ENCODE measurements at places on chromosomes 4 and X.

DNA sequence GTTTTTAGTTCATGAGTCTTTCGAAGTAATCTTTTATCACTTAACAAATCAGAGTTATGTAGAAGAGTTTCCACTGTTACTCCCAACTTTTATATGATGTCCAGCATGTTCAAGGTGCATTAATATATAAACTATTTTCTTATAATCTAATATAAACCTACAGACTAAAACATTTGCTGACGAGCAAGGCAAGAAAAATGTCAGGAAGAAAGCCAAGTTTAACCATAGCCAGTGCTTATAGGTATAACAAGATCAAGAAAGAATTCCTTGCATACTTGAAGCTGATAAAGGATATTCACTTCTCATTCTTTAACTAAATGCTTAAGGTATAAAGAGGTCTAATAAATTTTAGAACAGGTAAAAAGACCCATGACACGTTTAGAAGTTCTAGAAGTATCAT is 167.7 kb downstream of the NPNT start:
- no peak for DNase-seq

GRCh38 chrX:42824541-42824940 is 46.6 kb upstream of the PPP1R2C start:
- no peak for DNase-seq

DNA sequence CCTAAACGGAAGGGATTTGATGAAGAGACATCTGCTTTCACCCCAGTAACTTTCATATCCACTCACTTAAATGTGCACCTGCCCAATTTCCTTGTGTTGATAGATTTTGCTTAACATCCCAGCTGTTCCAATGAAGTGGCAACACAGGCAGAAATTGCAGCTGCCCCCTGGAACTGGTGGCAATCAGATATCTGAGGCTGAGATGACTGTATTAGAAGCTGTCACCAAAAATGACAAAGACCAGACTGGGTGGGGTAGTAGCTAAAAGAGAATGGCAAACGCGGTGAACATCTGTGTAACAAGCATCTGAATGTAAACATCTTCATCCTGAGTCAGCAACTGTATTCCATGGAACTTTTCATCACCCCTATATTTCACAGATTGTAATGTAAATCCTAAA is 17.1 kb downstream of the GABRA2 start:
- DNase-seq: no peak

DNA sequence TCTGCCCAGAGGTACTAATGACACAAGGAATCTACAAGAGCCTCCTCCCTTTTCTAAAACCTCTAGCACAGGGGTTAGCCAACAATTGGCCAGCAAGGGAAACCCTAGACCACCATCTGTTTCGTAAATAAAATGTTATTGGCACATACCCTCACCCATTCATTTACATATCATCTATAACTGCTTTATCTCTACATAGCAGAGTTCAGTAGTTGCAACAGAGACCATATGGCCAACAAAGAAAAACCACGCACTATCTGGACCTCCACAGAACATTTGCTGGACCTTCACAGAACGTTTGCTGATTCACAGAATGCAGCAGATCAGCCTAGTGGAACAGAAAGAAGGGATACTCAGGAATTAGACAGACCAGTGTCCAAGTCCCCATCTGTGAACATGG is 9.4 kb downstream of the SLC2A9 start:
- no peak for DNase-seq

- DNase-seq: no peak
These were observed 62.9 kb upstream of the TXK start for GRCh38 chr4:48196758-48197504.

GRCh38 chr4:69057620-69058409 is 38.5 kb upstream of the UGT2B7 start:
- no peak for DNase-seq

GRCh38 chr4:1080961-1081688 is 32.2 kb downstream of the RNF212 start:
- no peak for DNase-seq

DNA sequence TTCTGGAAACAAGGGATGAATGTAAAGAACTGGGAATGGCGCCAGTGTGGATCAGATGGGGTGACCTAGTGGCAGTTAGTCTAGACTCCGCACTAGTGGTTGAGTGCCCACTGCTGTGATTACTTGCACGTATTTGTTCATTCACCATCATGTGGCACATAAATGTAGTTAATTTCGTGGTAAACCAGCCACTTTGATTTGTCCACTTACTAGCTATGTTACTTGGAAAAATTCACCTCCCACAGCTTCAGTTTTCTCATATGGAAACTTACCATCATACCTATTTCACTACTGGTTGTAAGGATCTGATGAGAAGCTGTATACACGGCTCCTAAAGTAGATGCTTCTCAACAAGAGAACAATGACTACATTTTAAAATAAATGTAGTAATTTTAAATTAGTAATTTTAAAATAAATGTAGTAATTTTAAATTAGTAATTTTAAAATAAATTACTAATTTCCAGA is 394 bp upstream of the DYNLT3 start:
- DNase-seq: no peak

DNA sequence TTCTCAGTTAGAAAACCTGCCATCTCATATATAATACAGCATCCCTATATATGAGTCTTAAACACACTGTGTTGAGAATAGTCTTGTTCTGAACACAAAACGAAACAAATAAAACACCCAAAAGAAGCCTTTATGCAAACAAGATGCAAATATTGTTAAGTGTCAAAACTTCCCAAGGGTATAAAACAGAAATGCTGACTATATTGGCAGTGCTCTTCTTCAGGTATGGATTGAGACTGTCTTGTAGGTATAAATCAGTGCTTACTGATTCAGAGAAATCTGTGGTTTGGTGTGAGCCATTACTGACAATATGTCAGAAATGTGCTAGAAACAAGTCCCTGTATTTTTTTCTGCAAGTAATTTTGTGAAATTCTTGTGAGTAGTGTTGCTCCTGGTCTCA is 82.8 kb upstream of the CTSO start:
- DNase-seq: no peak

DNA sequence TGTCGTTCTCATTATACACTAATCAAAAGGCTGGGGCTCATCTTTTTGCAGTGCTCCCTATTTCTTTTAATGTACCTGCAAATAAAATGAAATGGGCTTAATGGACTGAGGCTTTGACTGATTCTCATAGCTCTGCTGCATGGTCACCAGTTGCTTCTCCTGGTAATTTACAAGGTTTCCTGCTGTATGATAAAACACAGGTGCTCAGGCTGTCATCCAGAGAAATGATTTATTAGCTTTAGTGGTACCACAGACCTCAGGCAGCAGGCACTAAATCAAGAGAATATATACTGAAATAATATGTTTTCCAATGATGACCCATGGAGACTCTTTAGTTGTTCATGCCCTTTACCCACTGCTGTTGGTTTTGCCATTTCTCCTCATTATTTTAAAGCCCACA is 137.7 kb downstream of the C4orf33 start:
- no peak for DNase-seq

DNA sequence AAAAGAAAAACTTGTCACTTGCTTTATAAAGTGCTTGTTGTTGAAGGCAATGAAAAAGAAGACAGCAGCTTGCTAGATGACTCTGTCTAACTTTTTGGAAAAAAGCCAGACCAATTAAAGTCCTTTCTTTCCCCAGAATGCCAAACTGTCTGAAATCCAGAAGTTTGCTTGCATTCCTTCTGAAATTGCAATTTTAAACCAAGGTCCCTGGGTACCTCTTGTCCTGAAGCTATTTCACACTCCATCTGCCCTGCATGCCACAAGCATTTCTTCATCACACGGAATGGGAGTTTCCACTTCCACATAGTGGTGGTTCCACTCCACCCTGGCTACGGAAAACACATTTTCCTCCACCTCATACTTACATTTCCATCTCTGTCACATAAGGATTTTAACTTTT is 101.0 kb downstream of the PAPSS1 start:
- peak; percentile 83 for DNase-seq

- no peak for DNase-seq
These were observed 117.9 kb upstream of the FAM9B start for GRCh38 chrX:9151772-9152307.

- peak; percentile 45 for DNase-seq
These were observed 55.6 kb upstream of the TADA2B start for GRCh38 chr4:6987588-6987961.

- DNase-seq: no peak
These were observed 106.7 kb upstream of the TTC29 start for GRCh38 chr4:147052361-147052760.

- DNase-seq: no peak
These were observed 6.9 kb upstream of the HS3ST1 start for GRCh38 chr4:11435557-11435956.

- no peak for DNase-seq
These were observed 20.3 kb upstream of the DYNLT3 start for GRCh38 chrX:37867536-37868153.

DNA sequence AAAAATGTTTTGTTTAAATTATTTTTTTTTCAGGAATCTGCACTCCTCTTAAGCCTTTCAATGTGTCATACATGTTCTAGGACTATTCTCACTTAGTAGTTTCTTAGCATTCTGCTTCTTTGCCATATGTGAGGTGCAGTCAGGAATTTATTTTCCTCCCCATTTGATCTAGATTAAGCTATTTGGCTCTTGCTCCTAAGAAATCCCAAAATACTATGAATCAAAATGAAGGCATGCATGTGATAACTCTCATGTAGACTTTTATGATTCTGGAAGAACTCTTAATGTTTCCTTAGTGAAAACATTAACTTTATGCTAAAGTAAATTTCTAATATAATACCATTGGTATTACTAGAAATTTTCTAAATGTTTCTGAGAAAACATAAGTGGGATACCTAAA is 664.5 kb downstream of the RAPGEF2 start:
- no peak for DNase-seq
